ENCODE measurements at places on chromosomes 1 and 21. TPM values are rescaled to one million over a fixed set of nuclear protein-coding genes. Genes with fewer than 3 reads are reported as not detected.

GRCh38 chr1:199945591-199945990 lies 81.9 kb upstream of the NR5A2 start:
- no peak for DNase-seq

DNA sequence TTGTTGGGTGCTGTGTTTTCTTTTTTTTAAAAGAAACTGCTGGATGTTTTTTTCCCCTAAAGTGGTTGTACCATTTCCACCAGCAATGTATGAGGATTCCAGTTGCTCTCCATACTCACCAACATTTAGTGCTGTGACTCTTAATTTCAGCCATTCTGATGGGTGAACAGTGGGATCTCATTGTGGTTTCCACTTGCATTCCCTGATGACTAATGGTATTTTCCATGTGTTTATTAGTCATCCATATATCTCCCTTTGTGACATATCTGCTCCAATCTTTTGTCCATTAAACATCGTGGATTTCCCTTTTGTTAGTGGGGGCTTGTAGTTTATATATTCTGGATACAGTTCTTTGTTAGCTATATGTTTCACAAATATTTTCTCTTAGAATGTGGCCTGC lies 206.0 kb downstream of the CAMTA1 start:
- no peak for DNase-seq

DNA sequence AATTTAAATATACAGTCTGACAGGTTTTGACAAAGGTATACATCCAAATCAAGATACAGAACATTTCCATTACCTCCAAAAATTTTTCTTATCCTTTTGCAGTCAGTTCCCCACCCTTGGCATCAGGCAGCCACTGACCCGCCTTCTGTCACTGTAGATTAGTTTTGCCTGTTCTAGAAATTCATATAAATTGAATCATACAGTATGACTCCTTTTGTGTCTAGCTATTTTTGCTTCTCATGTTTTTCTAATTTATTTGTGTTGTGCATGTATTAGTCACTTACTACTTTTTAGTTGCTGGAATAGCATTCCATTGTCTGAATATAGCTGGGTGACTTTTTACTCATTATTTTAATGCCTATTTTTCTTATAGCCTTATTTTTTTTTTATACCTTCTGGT lies 3.8 kb downstream of the UTP25 start:
- no peak for DNase-seq

DNA sequence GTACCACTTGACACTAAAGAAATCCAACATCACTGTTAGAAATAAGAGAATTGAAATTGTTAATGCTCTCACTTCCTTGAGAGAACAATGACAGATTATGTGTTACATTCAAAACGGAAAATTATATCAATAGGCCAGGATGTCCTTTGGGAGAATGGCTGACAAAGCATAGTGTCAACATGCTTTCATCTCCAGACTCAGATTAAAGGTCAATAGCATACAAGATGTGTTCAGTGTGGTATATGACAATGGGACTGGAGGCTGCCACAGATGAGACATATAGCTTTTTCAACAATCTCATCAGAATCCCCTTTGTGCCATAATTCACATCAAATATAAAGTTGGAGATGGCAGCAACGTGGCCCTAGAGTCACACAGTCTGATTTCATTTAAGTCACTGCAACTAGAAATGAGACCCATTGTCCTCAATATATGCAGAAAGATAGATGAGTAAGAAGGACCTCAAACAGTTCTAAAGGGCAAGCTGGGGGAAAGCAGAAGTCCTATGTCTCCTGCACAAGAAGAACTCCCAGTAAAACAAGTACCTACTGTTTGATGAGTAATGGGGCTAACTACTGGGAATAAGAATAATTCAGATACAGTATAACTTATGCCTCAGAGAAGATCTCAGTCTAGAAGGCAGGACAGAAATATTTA lies 327.9 kb downstream of the TTLL7 start:
- DNase-seq, result no peak

- DNase-seq, result no peak
Measured at GRCh38 chr1:247165674-247166073, 6.1 kb downstream of the ZNF124 start.

DNA sequence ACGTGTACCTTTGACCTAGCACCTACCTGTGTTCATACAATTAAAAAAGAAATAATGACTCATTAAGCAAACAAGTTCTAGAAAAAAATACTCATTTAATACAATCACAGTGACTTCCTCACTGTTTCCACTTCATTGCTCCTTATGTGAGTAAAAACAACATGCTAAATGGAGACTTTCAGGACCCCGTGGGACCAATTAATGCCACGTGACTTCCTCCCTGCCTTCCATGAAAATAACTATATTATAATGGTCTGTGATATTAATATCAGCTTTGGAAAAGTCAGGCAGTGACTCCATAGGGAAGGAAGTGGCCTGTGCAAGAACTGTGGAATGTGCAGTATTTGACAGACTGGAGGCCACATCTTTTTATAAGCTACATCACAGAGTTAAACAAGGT lies 337.8 kb downstream of the HLX start:
- no peak for DNase-seq

DNA sequence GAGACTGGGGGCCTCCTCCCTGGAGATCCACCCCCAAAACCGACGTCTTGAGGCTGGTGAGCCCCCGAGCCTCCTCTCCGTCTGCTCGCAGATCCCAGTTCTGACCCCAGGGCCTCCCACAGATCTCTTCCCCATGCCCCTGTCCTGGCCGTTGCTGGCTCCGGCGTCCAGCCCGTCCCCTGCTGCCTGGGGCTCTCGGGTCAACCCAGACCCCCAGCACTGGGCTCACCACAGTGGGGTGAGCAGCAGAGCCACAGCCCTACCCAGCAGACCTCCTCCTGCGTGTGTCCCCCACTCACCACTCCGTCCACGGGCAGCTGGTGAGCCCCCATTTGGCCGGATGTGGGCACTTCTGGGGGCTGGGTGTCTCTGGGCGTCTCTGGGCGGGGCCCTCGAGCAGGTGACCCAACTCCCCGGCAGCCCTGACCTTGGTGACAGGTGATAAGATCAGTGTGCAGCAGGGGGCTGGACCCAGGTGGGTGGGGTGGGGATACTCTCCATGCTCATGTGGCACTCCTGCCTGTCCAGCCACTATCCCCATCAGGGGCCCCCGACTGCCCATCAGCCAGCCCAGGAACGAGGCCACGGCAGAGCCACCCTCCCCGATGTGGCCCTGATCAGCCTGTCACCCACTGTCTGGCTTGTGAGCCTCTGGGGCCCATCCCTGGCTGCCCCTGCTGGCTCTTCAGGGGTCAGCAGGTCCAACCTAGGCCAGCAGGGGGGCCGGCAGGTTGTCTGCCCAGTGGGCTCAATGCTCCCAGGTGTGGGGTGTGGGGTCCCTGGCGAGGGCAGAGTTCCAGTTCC lies 709 bp downstream of the TNFRSF14 start:
- DNase-seq, result no peak

DNA sequence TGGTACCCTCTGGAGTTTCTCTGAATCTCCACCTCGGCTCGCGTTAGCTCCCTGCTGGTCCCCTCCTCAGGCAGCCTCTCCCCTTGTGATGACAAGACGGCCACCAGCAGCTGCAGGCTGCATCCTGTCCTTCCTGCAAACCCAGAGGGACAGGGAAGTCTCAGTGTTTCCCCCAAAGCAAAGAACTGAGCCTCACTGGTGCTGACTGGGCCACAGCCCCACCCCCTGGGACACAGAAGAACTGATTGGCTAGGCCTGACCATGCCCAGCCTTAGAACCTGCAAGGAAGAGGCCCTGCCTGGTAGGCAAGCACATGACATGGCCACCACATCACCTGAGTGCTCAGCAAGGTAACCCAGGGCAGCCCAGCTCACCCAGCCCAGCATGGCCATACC lies 34.6 kb downstream of the TMEM51 start:
- DNase-seq, result no peak

GRCh38 chr21:20308586-20309315 lies 689.5 kb upstream of the NCAM2 start:
- DNase-seq, result no peak

DNA sequence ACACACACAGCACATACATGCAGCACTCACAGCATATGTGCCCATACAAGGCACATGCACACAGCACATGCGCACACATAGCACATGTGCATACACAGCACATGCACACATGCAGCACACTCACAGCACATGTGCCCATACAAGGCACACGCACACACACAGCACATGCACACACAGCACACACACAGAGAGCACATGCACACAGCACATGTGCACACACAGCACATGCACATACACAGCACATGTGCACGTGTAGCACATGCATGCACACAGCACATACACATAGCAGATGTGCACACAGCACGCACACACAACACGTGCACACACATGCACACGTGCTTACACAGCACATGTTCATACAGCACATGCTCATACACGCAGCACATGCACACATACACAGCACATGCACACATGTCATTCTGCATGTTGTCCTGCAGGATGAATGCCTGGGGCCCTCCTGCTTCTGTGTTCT lies 48.1 kb downstream of the PCNT start:
- DNase-seq, result no peak

GRCh38 chr21:41250519-41250918 lies 66.1 kb upstream of the FAM3B start:
- no peak for DNase-seq

- DNase-seq, result no peak
Measured at GRCh38 chr1:224980181-224980580, 50.7 kb downstream of the DNAH14 start.

- no peak for DNase-seq
Measured at GRCh38 chr21:29293495-29293894, 5.2 kb upstream of the BACH1 start.

The UTS2 gene
- total RNA-seq, result 1.4 TPM

The BTBD8 gene
- total RNA-seq, result 0.33 TPM

Measured in activated T-cell treated with anti-CD3 and anti-CD28 coated beads, Interleukin-2, amount 50 U/mL, for 4 hours (primary cell).